KG1 (cell line): ENCODE measurements at places on chromosomes 7 and 10.

GRCh38 chr10:32132357-32132946, 76.2 kb upstream of the KIF5B start:
- no peak for DNase-seq

GRCh38 chr10:33295851-33296250, 38.6 kb downstream of the NRP1 start:
- no peak for DNase-seq

- DNase-seq: no peak
Measured at GRCh38 chr10:80471001-80471400, 16.9 kb downstream of the TSPAN14 start.

- no peak for DNase-seq
Measured at GRCh38 chr10:59337201-59337652, 25.1 kb downstream of the FAM13C start.

DNA sequence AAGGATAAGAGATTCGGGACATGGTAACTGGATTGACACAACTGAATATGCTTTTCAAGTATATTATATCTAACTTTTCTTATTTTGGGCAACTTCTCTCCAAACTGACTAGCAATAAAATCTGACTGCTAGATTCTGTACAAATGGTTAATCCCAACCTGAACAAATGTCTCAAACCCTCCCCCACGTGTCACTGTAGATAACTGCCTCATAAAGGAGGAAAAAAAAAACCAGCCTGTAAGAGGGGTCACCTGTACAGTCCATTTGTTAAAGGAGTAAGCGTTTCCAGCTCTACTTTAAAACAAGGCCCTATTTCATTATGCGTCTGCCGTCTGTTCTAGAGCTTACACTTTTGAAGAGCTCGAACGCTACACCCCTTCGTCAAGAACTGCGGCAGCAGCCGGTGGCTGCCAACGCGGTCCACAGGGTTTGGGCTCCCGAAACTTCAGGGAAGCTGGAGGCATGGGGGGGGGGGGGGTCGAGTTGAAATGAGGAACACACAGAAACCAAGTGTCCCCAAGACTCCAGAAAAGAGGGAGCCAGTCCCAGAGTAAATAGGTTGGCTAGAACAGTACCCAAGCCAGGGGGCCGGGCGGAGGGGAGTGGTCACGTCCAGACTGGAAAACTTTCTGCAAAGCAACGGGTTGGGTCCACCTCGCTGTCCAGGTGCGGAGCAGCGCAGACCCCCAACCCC, 492 bp downstream of the COG5 start:
- DNase-seq: no peak

- no peak for DNase-seq
Measured at GRCh38 chr7:25680636-25681035, 452.4 kb upstream of the NPVF start.

- DNase-seq: peak; percentile 7
Measured at GRCh38 chr7:10412422-10413019, 561.2 kb upstream of the PHF14 start.

DNA sequence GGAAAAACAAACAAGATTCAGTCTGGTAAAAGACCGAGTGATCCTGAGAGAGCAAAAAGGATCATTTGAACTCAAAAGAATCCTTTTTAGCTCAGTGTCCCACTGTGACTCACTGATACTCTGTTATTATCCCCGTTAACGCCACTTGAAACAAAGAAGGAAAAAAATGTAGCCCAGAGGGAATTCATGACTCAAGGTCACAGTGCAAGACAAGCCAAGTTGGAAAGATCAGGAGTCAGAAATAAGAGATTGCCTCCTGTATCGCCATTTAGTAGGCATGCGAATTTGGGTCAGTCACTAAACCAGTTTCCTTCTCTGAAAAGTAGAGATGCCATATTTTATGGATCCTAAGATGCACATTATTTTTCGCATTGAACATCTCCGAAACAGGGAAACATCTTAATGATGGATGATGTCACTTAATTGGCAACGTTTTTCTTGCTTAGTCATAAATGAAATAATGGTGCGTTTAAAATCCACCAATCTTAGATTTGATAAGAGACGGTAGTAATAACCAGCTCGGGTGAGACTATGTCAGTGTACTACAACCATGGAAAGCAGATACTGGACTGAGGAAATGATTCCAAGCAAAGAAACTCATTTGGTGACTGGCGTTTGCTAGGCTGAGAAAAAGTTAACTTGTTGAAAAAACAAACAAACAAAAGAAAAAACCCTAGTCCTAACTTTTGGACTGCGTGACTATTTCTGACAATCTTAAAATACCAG, 502.0 kb upstream of the CELF2 start:
- DNase-seq: no peak

DNA sequence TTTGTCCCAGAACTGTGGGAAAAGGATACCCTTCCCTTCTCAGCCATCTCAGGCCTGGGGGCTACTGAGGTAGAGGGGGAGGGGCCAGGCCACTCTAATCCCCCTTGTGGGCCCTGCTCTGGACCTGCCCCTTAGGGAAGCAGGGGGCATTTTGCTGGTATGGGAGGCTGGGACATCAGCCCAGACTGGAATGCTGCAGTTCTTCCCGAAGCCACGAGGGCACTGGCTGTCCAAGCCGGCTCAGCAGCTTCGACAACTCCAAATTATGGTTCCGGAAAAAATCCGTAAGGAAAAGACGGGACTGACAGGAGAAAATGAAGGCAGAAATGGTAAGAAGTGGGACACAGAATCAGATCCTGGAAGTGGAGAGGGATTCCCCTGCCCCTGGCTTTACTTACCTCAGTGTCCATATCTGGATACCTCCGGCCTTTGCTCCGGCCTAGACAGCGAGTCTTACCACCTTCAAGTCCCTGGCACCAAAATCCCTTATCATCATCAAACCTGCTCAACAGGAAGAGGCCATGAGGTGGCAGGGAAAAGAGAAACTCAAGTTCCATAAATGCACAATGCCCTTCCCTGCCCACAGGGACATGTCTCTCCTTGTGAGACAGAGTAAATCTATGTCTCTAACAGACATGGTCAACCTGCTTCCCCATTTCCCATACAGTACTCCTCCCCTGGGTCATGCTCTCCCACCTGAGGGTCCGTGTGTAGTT, 9.0 kb downstream of the NDST2 start:
- DNase-seq: no peak

DNA sequence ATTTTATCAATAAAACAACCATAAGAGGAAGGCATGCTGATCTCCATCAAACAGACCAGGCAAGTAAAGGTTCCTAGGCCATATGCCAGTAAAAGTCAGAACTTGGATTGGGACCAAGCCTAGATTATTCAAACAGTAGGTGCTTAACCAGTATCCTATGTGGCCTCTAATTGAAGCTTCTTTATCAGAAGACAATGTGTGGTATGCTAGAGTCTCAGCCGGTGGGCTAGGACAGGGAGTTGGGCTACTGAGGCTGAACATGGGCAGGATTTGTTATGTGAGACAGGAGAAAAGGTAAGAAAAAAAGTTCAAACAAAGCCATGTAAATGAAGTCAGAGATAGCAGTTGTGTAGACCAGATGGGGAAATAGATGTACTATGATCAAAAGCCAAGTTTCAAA, 413.7 kb upstream of the GHITM start:
- DNase-seq: no peak

DNA sequence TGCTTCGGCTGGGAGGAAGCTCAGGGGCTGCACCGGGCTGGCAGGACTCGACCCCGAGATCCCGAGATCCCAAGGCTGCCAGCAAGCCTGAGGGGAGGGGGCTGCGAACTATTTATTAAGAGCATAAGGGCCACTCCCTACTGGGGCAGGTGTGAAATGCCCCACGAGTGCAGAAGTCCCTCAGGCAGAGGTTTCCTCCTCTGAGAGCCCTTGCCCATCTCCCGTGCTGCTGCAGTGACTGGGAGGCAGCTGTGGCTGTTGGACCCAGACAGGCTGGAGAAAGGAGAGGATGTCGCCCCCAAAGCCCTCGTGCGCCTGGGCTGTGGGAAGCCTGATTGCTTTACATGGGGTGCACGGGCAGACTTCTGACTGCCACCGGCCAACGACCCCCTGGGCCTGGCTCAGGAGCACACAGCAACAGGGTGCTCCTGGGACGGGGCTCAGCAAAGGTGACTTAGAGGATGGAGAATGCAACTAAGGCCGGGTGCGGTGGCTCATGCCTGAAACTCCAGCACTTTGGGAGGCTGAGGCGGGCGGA, 39.8 kb downstream of the RGS10 start:
- no peak for DNase-seq

- DNase-seq: no peak
Measured at GRCh38 chr10:78255796-78256638, 222.4 kb downstream of the RPS24 start.

DNA sequence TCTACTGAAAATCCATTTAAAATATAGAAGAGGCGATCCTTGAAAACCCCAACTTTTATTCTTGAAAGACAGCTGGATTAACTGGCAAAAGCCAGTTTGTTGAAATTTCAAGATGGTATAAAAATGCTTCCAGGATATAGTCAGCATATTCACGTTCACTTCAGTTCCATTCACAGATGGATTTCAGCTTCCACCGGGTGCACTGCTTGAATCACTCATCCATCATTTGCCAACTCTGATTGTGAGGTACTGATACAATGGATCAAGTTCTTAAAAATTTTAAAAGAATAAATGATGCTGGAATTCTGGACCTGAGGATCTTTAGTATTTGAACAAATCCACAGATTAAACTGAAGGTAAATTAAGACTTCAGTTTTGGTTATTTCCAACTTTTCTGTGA, 2.4 kb downstream of the PURB start:
- DNase-seq: no peak

DNA sequence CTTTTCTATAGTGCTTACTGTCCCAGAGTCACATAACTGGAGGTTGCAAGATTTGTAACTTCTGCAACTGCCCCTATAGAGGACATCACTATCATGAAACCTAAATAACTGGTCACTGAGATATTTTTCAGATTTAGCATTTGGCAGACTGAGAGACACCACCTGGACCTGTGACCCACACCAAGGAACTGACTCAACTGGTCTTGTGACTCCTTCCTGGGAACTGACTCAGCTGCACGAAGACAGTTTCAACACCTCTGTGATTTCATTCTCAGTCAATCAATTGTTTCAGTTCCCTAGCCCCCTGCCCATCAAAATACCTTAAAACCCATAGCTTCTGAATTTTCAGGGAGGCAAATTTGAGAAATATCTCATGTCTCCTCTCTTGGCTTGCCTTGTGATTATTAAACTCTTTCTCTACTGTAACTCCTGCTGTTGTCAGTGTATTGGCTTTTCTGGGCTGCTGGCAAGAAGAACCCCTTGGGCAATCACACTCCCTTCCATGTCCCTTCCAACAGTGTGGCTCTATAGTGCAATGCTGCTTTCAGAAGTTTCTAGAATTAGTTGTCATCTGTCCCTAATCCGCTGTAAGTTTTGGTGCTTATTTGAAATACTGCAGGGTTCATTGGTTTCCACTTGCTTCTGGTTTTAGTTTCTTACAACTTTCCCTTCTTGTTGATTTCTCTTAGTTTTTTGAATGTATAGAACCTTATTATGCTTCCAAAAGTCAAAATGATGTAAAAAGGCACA, 127.8 kb upstream of the ADCY1 start:
- no peak for DNase-seq

DNA sequence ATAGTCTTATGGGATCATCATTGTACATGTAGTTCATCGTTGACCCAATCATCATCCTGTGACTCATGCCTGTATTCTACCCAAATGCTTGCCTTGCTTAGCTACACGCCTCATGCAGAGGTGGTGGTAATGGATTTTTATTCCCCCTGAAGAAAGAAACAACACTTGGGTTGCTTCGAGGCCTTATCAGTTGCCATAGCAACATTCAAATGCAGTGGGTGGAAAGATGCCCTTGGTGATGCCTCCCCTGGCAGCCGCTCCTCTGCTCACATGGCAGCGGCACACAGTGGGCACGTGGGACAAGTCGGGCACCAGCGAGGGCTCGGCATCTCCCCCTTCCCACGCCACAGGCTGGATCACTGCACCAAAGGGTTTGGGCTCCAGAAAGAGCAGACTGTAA, 54.0 kb upstream of the NMT2 start:
- no peak for DNase-seq

- DNase-seq: no peak
Measured at GRCh38 chr7:140160308-140160707, 16.5 kb downstream of the KDM7A start.

- DNase-seq: no peak
Measured at GRCh38 chr10:82150123-82150900, 275.3 kb downstream of the NRG3 start.

DNA sequence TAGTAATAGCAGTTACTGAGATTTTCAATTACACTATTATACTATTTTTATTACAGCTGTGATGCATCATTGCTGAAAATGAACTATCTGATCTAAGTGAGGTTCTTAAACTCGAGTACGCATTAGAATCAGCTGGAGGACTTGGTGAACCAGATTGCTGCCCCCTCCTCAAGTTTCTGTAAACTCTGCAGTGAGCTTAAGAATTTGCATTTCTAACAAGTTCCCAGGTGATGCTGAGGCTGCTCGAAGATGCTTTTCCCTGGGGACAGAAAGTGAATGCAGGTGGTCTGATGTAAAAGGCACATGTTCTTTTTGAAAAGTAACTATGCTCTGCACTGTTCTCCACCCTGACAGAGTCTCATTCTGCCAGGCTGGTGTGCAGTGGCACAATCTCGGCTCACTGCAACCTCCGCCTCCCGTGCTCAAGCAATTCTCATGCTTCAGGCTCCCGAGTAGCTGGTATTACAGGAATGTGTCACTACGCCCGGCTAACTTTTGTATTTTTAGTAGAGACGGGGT, 12.5 kb downstream of the RNF133 start:
- no peak for DNase-seq

GRCh38 chr10:79445977-79446757, 743 bp upstream of the ZCCHC24 start:
- no peak for DNase-seq

DNA sequence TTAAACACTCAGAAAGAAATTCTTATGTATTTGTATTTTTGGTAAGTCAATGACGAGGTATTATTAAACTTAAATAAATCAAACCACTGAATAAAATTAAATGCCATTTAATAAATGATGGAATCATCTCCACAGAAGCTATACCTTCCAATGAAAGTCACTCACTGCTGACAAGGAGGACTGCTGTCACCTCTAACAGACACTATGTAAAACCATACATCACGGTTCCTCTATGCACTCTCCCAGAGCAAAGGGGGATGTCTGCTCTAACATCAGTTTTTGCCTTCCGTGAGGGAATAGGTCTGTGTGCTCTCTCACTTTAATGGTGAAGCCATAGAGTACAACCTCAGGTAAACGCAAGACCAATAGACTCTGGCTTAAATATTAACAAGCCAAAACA, 99.7 kb upstream of the DDC start:
- DNase-seq: no peak

DNA sequence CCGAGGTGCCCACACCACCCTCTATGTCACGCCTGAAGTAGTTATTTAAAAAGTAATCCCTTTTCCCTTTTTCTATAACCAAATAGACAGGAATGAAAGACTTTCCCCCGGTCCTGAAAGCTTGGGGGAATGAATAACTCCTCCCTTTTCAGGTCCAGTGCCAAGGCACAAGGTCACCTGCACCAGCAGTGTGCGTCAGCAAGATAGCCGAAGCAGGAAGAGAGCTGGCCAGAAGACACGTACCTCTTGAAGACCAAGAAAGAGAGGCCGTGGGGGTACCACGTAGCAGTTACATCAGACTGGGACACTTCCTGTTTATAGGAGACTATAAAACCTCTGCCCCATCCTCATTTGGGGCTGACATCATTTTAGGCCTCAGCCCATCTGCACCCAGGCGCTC, 10.7 kb upstream of the AKR1B1 start:
- DNase-seq: no peak
